Activated naive CD4-positive, alpha-beta T cell treated with anti-CD3 and anti-CD28 coated beads for 36 hours (primary cell): ENCODE measurements at places on chromosomes 16 and 17. TPM values are rescaled to one million over a fixed set of nuclear protein-coding genes. Genes with fewer than 3 reads are reported as not detected.

GRCh38 chr16:65117811-65118448 is 3.9 kb downstream of the CDH11 start:
- no peak overlapping the region for H3K4me3 ChIP-seq
- peak; percentile 68 for DNase-seq
- no peak overlapping the region for H3K27ac ChIP-seq

DNA sequence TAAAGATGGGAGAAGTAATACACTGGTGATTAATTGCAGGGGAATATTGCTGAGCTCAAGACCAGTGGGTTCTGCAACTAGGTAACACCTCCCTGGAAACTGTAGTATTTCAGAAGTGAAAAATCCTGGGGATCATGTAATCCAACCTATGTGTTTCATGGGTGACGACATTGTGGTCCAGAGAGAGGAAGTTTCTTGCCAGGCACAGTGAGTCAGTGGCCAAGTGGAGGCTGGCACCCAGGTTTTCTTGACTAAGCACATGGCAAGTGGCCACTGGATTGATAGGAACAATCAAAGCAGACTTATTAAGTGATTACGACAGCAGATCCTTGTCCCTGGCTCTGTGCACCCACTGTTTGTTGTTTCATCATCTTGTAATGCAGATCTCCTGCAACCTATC is 14.6 kb upstream of the CIITA start:
- no peak overlapping the region for H3K4me3 ChIP-seq
- no peaks in the 10 kb centered on the region for H3K36me3 ChIP-seq
- peaks cover 12% of the 10 kb centered on the region for H3K27me3 ChIP-seq
- no peaks in the 10 kb centered on the region for H3K4me1 ChIP-seq
- no peak for DNase-seq
- H3K27ac ChIP-seq, result no peak overlapping the region

DNA sequence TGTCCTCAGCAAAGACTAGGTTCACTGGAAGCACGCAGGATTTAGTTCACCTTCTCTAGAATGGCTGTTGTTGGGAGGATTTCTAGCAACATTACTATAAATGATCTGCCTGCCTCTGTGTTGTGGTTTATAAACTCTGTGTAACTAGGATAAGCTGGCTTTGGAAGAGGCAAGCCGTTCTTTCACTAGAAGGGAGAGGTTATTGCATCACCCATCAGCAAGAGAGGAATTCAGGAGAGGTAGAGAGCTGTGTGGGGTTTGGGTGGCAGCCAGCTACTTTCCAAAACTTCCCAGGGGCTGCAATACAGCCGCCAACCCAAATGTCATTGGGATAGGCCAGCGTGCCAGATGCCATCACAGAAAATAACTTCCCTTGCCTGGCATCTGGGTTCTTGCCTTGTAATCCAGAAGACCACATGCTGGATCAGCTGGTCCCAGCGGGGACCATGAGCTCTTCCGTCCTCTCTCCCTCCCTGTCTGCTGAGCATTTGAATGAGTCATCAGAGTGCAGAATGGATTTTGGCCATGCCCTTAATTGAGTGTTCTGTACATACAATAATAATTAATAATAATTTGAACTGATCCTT is 95.7 kb upstream of the RBFOX1 start:
- no peak overlapping the region for H3K4me3 ChIP-seq
- no peak overlapping the region for H3K27ac ChIP-seq
- H3K4me1 ChIP-seq, result no peaks in the 10 kb centered on the region
- no peaks in the 10 kb centered on the region for H3K36me3 ChIP-seq

GRCh38 chr16:46971271-46971670 is 2.2 kb downstream of the DNAJA2 start:
- H3K27ac ChIP-seq, result peak overlapping the region; percentile 56
- peak overlapping the region; percentile 45 for H3K4me3 ChIP-seq
- peaks cover 40% of the 10 kb centered on the region for H3K36me3 ChIP-seq
- no peaks in the 10 kb centered on the region for H3K27me3 ChIP-seq

DNA sequence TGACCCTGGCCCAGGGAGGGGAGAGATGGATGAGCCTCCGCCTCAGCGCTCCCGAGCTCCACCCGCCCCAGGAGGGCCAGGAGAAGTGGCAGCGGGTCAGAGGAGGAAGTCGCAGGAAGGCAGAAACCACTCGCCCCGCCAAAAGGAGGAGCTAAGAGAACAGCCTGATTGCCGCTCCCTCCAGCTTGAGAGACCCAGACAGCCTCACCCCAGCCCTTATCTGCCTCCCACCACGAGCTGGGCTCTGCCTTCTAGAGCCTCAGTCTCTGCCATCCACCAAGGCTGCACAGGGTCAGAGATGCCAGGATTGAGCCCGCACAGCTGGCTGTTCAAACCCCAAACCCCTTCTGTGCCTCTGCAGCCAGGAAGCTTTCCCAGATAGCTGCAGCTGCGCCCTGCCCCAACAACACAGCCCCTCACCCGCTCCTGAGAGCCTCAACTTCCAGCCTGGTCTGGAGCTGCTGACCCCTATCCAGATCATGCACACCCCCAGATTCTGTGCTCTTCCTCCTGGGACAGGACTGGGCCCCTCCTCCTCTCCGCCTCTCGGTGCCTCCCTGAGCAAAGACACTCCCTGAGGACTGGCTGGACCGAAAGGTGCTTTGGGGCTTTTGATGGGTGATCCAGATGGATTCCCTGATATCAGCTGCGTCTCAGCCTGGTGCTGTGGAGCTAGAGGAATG is 1.0 kb upstream of the ATP2A3 start:
- peak overlapping the region; percentile 91 for H3K4me3 ChIP-seq
- peaks cover 4% of the 10 kb centered on the region for H3K36me3 ChIP-seq
- H3K27me3 ChIP-seq, result no peaks in the 10 kb centered on the region
- H3K4me1 ChIP-seq, result peaks cover 38% of the 10 kb centered on the region
- peak; percentile 83 for DNase-seq

DNA sequence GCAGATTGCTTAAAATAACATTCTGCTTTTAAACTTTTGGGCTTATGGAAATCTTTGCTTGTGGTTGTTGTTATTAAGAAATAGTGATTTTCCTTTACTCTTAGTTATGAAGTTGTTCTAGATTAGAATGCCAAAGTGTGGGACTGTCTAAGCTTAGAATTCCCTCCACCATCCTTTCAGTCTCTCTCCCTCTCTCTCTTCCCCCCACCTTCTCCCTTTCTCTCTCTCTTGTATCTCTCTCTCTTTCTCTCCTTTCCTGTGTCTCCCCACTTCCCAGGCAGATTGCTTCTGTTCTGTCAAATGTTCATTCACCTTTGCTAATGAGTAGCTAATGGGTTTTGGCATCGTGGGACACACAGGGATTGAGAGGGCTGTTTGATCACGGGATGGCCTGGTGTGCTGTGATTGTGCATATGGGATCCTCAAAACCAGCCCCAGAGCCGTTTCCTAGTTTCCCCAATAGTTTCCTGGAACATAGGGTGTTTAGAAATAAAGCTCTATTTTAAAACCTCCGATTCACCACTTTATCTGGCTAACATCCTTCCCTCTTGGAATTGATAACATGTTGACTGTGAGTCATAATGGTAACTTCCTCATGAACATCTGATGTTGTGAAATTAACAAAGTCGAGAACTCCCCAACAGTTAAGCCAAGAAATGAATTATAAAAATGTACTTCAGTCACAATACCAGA is 502.6 kb downstream of the TMEM114 start:
- H3K27me3 ChIP-seq, result no peaks in the 10 kb centered on the region
- H3K4me3 ChIP-seq, result no peak overlapping the region
- no peak for DNase-seq
- H3K36me3 ChIP-seq, result no peaks in the 10 kb centered on the region

GRCh38 chr16:85524365-85524629 is 88.8 kb upstream of the GSE1 start:
- no peaks in the 10 kb centered on the region for H3K27me3 ChIP-seq
- H3K36me3 ChIP-seq, result no peaks in the 10 kb centered on the region
- H3K4me3 ChIP-seq, result no peak overlapping the region
- no peak for DNase-seq
- H3K27ac ChIP-seq, result no peak overlapping the region

DNA sequence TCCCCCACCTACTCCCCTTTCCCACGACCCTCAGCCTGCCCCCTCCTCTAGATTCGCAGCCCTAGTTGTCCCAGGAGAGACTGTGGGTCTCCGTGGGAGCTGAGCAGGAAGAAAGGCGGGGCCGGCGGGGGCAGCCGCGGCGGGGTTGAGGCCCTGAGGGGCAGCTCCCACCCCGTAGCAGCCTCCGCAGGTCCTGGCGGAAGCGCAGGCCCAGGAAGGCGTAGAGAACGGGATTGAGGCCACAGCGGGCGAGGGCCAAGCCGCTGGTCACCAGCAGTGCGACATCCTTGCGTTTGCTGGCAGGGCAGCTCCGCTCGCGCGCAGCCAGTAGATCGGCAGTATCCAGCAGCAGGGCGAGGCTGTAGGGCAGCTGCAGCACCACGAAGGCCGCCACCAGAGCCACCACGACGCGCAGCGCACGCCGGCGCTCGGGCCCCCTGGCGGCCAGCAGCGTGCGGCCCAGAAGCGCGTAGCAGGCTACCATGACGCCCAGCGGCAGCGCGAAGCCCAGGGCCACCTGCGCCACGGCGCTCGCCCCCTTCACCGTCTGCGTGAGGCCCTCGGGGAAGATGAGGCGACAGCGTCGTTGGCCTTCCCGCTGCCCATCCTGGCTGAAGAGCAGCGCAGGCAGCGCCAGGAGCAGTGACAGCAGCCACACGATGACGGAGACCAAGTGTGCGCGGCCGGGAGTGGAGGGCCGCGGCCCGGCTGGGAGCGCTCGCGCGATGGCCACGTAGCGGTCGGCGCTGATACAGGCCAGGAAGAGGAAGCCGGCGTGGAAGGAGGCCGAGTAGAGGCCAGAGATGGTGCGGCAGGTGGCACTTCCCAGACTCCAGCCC is 1.9 kb downstream of the CCR10 start:
- DNase-seq, result peak; percentile 68
- peak overlapping the region; percentile 63 for H3K4me3 ChIP-seq
- peak overlapping the region; percentile 70 for H3K27ac ChIP-seq
- peaks cover 54% of the 10 kb centered on the region for H3K27me3 ChIP-seq
- H3K4me1 ChIP-seq, result peaks cover 58% of the 10 kb centered on the region

GRCh38 chr16:85027958-85028684 is 526 bp downstream of the KIAA0513 start:
- DNase-seq, result peak; percentile 34
- peak overlapping the region; percentile 95 for H3K27ac ChIP-seq
- peak overlapping the region; percentile 87 for H3K4me3 ChIP-seq
- no peaks in the 10 kb centered on the region for H3K36me3 ChIP-seq
- no peaks in the 10 kb centered on the region for H3K27me3 ChIP-seq

DNA sequence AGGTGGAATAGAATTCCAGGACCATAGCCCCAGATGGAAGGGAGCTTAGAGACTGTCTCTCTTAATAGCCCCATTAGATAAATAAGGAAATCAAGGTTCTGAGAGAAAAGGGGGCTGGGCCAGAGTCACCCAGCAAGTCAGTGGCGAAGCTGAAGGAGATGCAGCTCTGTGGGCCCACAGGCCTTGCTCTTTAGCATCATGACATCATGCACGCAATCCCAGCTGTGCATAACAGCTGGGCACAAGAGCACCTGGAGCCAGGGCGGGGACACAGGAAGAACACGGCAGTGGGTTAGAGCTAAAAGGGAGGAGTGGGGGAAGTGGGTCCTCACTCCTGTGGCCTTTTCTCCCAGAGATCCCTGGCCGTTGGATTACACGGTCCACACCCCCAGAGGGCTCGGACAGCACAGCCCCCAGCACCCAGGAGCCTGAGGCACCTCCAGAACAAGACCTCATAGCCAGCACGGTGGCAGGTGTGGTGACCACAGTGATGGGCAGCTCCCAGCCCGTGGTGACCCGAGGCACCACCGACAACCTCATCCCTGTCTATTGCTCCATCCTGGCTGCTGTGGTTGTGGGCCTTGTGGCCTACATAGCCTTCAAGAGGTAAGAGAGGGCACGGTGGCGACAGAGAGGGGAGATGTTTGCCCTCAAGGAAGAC is 15.1 kb downstream of the NGFR start:
- no peak overlapping the region for H3K4me3 ChIP-seq
- H3K4me1 ChIP-seq, result no peaks in the 10 kb centered on the region
- no peak overlapping the region for H3K27ac ChIP-seq
- no peaks in the 10 kb centered on the region for H3K36me3 ChIP-seq
- peaks cover 26% of the 10 kb centered on the region for H3K27me3 ChIP-seq
- no peak for DNase-seq

GRCh38 chr16:4057439-4057877 is 58.8 kb downstream of the ADCY9 start:
- no peak overlapping the region for H3K4me3 ChIP-seq
- no peak for DNase-seq
- H3K4me1 ChIP-seq, result peaks cover 24% of the 10 kb centered on the region
- H3K27me3 ChIP-seq, result peaks cover 4% of the 10 kb centered on the region
- no peak overlapping the region for H3K27ac ChIP-seq
- H3K36me3 ChIP-seq, result peaks cover 16% of the 10 kb centered on the region

GRCh38 chr17:34902831-34903547 is 58.3 kb downstream of the CCT6B start:
- H3K27ac ChIP-seq, result no peak overlapping the region
- no peaks in the 10 kb centered on the region for H3K4me1 ChIP-seq
- no peaks in the 10 kb centered on the region for H3K36me3 ChIP-seq
- peaks cover 4% of the 10 kb centered on the region for H3K27me3 ChIP-seq
- DNase-seq, result no peak
- no peak overlapping the region for H3K4me3 ChIP-seq

- H3K27me3 ChIP-seq, result no peaks in the 10 kb centered on the region
- H3K27ac ChIP-seq, result no peak overlapping the region
- H3K4me1 ChIP-seq, result peaks cover 13% of the 10 kb centered on the region
Observed at GRCh38 chr17:8080799-8081219, 6.7 kb downstream of the ALOX12B start.

DNA sequence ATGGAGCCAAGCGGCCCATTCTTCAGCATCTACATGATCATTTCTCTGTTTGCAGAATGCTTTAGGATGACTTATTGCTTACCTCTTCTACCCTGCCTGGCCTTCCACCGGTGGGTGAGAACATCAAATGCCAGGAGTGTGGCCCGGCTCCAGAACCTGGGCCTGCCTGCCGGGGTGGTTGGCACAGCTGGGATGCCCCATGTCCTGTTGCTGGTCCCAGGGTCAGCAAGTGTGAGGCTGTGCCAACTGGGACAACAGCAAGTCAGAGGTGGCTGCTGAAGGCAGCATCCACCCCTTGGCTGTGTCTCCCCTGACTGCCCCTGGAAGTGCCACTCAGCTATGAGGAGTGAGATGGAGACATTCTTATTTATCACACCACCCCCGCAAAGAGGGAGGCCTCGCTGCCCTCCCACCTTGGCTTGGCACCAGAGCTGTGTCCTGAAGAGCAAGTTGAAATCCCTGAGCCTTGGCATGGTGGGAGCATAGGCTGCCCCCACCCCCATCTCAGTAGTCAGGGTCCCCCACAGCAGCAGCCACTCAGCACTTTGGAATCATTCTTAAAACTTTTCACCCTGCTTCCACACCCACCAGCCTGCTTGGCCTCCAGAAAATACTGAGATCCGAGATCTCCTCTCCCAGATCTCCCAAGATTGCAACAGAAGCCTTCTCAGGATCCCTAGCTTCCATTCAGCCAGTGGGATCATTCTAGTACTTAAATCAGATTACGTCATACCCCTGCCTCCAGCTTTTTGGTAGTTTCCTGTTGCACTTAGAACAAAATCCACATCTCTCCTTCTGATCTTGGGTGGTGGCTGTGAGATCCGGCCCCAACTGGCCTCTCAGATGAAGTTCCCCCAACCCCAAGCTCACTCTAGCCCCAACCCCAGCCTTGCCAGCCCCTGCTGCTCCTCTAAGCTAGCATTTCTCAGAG is 127.5 kb downstream of the SOCS1 start:
- DNase-seq, result peak; percentile 29
- no peak overlapping the region for H3K4me3 ChIP-seq

HBA1 gene
- total RNA-seq, result not detected

CD300A gene
- 1.3 TPM for total RNA-seq

SLFN11 gene
- total RNA-seq, result 49.6 TPM

ZNF469 gene
- 0.15 TPM for total RNA-seq

HSD17B2 gene
- total RNA-seq, result not detected

LONP2 gene
- 53.9 TPM for total RNA-seq
